Activated CD8-positive, alpha-beta T cell treated with anti-CD3 and anti-CD28 coated beads for 36 hours (primary cell): ENCODE measurements at places on chromosomes 5 and 9.

DNA sequence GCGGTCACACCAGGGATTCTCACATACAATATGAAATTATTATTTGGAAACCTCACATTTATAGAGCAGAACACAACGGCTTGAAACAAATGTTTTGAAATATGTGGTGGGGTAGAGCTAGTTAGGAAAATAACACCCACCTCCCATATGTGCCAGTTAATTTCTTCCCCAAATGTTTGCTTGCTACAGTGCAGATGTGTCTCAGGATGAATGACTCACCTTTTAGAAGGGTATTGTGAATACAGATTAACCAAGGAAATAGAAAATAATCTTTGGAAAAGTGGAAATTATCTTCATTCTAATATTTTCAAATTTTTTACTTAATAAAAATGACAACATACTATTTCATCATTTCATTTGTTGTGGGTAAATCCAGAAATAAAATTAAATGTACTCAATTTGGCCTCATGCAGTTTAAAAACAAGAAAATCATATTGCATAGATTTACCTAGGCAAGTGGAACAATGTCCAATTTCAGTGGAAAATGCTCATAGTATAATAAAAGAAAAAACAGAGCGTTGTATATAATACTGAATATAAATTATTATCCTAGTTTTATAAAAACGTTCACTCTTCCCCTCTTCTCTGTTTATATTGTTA, 39.3 kb upstream of the RICTOR start:
- H3K4me3 ChIP-seq = no peak overlapping the region
- peak overlapping the region; percentile 65 for H3K27ac ChIP-seq
- H3K4me1 ChIP-seq = peaks cover 51% of the 10 kb centered on the region
- H3K27me3 ChIP-seq = no peaks in the 10 kb centered on the region
- peaks cover 43% of the 10 kb centered on the region for H3K36me3 ChIP-seq

DNA sequence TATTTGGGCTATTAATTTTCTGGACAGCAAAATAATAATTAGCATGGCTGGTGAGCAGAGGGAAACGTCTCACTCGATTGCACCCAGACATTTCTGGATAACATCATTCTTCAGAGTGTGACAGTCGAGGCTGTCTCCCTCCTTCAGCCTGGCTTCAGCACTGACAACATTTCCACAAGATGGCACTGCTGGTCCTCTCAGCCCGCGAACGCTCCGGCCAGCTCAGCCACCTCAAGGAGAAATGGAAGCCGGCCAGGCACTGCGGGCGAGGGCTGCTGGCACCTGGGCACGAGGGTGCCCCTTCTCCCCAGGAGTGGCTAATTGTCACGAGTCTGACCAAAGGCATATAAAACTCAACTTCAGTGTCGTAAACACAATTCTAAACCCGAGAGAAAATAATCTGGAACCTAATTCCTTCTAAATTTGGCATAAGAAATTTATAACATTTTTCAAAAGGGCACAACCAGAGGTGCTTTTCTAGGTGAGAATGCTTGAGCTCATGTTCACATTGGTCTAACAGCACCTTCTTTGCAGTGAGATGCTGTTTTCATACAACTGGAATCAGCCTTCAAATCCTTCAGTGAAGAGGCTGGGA, 65.9 kb downstream of the DAP start:
- no peak overlapping the region for H3K27ac ChIP-seq
- DNase-seq = peak; percentile 39
- H3K4me3 ChIP-seq = no peak overlapping the region
- no peaks in the 10 kb centered on the region for H3K27me3 ChIP-seq

GRCh38 chr9:123361086-123361730, 5.2 kb downstream of the CRB2 start:
- H3K36me3 ChIP-seq = no peaks in the 10 kb centered on the region
- DNase-seq = no peak
- H3K4me3 ChIP-seq = no peak overlapping the region
- peaks cover 8% of the 10 kb centered on the region for H3K27me3 ChIP-seq
- peaks cover 13% of the 10 kb centered on the region for H3K4me1 ChIP-seq
- H3K27ac ChIP-seq = no peak overlapping the region

- H3K4me1 ChIP-seq = no peaks in the 10 kb centered on the region
- no peaks in the 10 kb centered on the region for H3K36me3 ChIP-seq
Measured at GRCh38 chr9:95181226-95181818, 136.2 kb downstream of the FANCC start.

DNA sequence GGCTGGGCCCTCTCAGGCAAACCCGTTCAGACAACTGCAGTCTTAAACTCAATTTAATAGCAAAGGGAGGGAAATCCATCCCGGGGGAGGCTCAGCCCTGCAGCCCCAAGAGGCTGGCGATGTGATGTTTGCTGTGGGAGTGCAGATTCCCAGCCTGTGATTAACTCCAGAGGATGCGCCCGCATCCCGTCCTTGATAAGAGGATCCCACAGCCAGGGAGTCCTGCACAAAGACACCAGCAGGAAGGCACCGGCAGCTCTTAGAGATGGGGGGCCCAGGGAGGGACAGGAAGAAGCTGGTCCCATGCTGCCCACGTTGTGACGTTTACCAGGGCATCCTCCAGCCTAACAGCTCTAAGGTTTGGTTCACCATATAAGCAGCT, 64.7 kb downstream of the MRPL36 start:
- no peak overlapping the region for H3K27ac ChIP-seq
- H3K4me3 ChIP-seq = no peak overlapping the region

DNA sequence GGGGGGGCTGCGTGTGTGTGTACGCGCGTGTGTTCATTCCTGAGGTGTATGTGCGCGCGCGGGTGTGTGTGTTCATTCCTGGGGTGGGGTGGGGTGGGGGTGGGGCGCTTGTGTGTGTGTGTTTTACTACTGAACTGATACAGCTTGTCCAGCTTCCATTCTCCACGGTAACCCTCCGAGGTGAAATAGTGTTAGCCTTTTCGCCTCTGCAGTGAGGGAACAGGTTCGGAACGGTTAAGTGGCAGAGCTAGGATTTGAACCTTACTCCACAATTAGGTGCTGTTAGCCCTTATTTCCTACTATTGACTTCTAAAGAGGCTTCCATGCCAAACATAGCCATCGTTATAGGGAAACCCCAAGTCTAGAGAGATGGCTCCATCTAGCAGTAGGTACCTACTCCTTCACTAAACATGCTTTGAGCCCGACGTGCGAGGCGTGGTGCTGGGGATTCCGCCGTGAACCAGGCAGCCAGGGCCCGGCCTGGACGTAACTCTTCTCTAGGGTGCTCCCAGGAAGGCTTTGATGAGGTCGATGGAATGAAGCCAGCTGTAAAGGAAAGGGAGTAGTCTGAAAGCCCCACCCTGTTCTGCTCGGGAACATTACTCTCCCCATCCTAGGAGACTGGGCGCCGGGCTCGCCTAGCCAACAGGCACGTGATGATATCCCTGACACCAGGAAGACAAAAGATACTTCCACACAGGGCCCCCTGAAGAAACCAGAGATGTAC, 782 bp upstream of the SKP1 start:
- H3K27me3 ChIP-seq = no peaks in the 10 kb centered on the region
- peaks cover 12% of the 10 kb centered on the region for H3K36me3 ChIP-seq
- peak overlapping the region; percentile 82 for H3K4me3 ChIP-seq
- no peak for DNase-seq
- peaks cover 20% of the 10 kb centered on the region for H3K4me1 ChIP-seq

DNA sequence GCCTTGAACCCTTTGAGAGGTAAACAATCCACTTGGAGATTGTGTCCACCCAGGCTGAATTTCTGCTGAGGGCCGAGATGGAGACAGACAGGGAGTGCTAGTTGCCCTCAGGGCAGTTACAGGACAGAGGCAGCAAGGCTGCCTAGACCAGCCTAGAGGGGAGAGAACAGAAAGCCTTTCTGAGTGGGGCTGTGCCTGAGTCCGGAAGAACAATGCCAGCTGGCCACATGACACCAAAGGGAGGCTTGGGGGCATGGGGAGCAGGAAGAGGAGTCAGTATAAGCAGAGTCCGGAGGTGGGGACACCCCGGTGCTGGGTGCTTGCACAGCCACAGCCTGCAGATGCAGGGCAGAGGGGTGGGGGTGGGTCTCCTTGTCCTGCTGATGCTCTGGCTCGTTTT, 145.7 kb downstream of the CFAP90 start:
- H3K4me1 ChIP-seq = no peaks in the 10 kb centered on the region
- H3K36me3 ChIP-seq = no peaks in the 10 kb centered on the region
- H3K27ac ChIP-seq = no peak overlapping the region

DNA sequence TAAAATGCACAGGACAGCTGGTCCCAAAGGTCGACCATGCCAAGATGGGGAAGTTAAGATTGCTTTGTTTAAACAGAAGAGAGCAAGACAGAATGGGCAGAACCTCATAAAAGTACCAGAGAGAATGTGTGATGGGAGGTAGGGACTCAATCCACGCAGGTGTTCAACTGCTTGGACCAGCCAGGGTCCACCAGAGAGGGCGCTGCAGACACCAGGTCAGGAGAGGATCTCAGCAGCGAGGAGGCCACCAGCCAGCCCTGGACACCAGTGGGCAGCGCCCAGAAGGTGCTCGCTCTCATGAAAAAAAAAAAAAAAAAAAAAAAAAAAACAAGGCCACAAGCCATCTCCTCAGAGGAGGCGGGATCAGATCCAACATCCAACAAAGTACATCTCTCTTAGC, 81.8 kb downstream of the SHC3 start:
- H3K27ac ChIP-seq = no peak overlapping the region
- no peaks in the 10 kb centered on the region for H3K4me1 ChIP-seq
- peaks cover 5% of the 10 kb centered on the region for H3K27me3 ChIP-seq
- no peak overlapping the region for H3K4me3 ChIP-seq

DNA sequence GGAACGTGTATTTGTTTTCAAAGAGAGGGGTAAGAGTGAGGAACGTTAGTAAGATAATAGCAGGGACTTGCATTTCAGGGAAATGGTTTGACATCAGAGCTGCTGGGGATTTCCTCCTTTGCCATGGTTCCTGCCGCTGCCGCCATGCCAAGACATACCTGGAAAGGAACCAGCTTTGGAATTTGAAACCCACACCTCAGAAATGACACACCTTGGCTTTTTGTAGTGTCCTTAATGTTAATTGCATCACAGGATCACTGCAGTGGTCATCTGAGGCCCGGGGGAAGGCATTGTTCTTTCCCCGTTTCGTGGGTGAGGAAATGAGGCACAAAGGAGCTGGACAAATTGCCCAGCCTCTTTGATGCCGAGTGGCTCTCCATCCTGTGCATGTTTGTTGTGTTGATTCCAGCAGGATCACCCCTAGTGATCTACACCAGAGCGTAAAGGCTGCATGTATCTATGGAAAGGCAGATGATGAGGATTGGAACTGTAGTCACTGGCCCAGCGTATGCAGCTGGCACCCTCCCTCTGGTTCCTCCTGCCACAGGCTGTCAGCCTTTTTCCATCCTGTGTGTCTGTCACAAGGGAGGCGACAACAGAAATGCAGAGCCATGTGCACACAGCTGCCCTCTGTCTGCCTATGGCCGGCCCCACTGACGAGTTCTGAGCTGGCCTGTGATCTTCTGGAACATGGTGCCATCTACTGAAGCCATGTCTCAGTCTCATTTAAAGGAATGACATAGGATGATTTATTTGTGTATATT, 37.8 kb downstream of the SLC46A2 start:
- no peak overlapping the region for H3K27ac ChIP-seq
- no peaks in the 10 kb centered on the region for H3K27me3 ChIP-seq
- no peaks in the 10 kb centered on the region for H3K4me1 ChIP-seq
- H3K4me3 ChIP-seq = no peak overlapping the region
- peaks cover 3% of the 10 kb centered on the region for H3K36me3 ChIP-seq
- no peak for DNase-seq

GRCh38 chr5:157947156-157947555, 88.2 kb upstream of the CLINT1 start:
- H3K27ac ChIP-seq = no peak overlapping the region
- peaks cover 4% of the 10 kb centered on the region for H3K4me1 ChIP-seq
- H3K4me3 ChIP-seq = no peak overlapping the region
- H3K36me3 ChIP-seq = no peaks in the 10 kb centered on the region
- DNase-seq = no peak

- H3K4me3 ChIP-seq = no peak overlapping the region
- no peaks in the 10 kb centered on the region for H3K36me3 ChIP-seq
- peaks cover 2% of the 10 kb centered on the region for H3K27me3 ChIP-seq
- DNase-seq = no peak
- no peaks in the 10 kb centered on the region for H3K4me1 ChIP-seq
- no peak overlapping the region for H3K27ac ChIP-seq
Measured at GRCh38 chr5:158313733-158314464, 455.0 kb upstream of the CLINT1 start.

- no peaks in the 10 kb centered on the region for H3K27me3 ChIP-seq
- no peak for DNase-seq
- no peaks in the 10 kb centered on the region for H3K36me3 ChIP-seq
- no peaks in the 10 kb centered on the region for H3K4me1 ChIP-seq
- no peak overlapping the region for H3K4me3 ChIP-seq
Measured at GRCh38 chr5:162911873-162912272, 525.5 kb upstream of the CCNG1 start.

GRCh38 chr9:76255781-76256455, 138.3 kb downstream of the RFK start:
- no peaks in the 10 kb centered on the region for H3K4me1 ChIP-seq
- no peak for DNase-seq
- no peaks in the 10 kb centered on the region for H3K36me3 ChIP-seq
- H3K27ac ChIP-seq = no peak overlapping the region
- H3K4me3 ChIP-seq = no peak overlapping the region
- no peaks in the 10 kb centered on the region for H3K27me3 ChIP-seq

- no peak overlapping the region for H3K4me3 ChIP-seq
- H3K27me3 ChIP-seq = no peaks in the 10 kb centered on the region
- no peaks in the 10 kb centered on the region for H3K36me3 ChIP-seq
Measured at GRCh38 chr5:122258241-122258640, 53.8 kb upstream of the SNCAIP start.

DNA sequence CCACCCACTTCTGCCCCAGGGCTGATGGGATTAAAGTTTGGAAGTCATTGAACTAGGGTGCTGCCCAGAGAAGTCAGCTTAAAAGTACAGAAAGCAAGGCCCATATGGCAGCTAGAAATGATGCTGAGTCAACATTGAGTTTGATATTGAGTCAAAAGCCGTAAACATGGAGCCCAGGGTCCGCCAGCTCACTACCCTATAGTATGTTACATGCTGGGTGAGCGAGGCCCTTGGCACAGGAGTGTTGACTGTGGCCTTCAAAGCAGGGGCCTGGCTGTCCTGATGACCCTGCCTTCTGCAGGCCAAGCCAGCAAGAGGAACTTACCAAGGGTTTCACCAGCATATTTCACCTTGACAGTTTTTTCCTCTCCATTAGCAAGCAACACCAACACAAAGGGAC, 222.5 kb downstream of the GRIA1 start:
- no peak for DNase-seq
- H3K4me3 ChIP-seq = no peak overlapping the region
- H3K27ac ChIP-seq = no peak overlapping the region
- H3K36me3 ChIP-seq = no peaks in the 10 kb centered on the region

DNA sequence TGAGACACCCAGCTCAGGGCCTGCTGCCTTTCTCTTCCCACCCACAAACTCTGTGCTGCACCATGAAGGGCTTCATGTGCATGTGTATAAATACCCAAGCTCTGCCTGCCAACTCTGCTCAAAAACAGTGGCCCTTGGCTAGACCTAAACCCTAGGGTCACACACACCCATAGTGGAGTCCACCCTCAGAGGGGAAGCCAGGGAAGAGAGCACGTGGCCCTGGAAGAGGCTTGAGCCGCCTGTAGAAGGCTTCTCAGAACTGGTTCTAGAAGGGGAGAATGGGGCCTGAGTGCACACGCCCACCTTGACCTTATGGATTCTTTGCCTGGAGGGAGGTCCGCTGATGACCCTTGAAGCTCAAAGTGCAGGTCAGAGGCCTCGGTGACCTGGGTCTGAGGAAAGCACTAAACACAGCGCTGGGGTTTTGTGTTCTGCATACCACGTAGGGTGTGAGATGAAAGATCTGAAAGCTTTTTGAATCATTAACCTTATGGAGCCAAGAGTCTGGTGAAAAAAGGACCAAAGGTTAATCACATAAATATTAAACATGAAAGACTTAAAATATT, 60.6 kb downstream of the CYFIP2 start:
- no peak overlapping the region for H3K4me3 ChIP-seq
- no peaks in the 10 kb centered on the region for H3K27me3 ChIP-seq
- no peak for DNase-seq
- H3K4me1 ChIP-seq = peaks cover 40% of the 10 kb centered on the region
- H3K36me3 ChIP-seq = peaks cover 80% of the 10 kb centered on the region
- peak overlapping the region; percentile 68 for H3K27ac ChIP-seq
